ENCODE measurements at places on chromosomes 3 and 15.

- no peak for DNase-seq
These were observed 977 bp downstream of the CDC25A start for GRCh38 chr3:48187301-48187578.

DNA sequence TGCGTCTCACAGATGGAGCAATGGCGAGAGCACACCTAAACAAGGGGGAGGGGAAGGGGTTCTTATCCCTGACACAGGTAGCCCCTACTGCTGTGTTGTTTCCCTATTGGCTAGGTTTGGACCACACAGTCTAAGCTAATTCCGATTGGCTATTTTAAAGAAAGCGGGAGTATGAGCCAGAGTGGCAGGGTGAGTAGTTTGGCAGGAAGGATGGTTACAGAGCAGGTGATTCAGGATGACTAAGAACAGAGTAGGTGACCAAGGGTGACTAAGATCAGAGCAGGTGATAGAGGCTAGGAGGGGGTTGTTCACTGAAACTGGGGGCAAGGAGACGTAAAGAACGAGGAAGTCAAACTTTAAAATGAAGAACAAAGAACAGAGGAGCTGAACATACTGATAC lies 511.8 kb downstream of the EDEM1 start:
- no peak for DNase-seq

DNA sequence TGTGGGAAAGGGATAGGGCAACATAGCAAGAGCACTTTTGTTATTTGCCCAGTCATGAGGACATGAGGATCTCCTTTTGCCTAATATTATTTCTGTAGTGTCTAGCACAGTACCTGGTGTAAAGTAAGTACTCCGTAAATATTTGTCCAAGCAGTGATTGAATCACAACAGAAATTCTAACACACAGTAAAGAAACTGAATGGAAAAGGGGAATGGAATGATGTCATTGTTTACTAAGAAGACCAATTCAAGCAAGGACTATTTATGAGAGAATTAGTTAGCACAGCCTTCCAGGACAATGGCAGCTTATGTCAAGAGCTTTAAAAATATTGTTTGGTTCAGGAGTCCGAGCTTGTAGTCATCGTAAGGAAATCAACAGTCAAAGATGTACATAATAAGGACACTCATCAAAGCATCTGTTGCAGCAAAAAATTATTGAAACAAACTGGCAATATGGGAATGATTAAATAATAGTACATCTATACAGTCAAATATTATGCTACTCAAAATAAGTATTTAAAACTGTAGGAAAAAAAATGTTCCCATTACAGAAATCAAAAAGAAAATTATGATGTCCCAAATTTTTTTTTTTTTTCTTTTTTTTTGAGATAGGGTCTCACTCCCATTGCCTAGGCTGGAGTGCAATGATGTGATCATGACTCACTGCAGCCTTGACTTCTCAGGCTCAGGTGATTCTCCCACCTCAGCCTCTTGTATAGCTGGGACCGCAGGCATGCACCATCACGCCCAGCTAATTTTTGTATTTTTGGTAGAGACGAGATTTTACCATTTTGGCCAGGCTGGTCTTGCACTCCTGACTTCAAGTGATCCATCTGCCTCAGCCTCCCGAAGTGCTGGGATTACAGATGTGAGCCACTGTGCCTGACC lies 17.9 kb downstream of the CAPN7 start:
- DNase-seq, result no peak

- no peak for DNase-seq
These were observed 144.5 kb downstream of the NAALADL2 start for GRCh38 chr3:175003590-175003989.

DNA sequence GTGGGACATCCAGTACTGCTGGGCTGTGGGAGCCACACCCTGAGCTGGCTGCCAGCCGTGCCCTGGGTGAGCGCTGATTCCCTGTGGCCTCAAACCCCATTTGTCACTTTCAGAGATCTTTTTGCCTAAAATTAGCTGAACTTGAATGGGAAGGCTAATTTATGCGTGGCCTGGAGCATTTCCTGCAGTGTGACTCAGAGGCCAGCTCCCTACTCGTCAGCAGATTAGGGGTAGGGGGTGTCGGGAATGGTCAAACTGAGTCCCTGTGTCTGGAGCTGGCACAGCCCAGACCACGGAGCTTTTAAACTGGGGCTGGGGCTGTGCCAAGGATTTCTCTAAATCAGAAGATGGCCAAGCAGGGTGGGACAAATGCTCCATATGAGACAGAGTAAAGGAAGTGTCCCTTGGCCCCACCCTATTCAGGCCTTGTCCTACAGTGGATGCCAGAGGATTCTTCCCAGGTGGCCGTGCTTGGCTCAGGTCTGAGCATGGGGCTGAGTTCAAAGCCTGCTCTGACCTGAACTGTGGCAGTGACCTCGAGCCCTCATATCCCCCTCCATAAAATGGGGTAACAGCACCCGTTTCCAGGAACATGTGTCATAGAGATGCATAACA lies 59.7 kb downstream of the ATP2B2 start:
- no peak for DNase-seq

DNA sequence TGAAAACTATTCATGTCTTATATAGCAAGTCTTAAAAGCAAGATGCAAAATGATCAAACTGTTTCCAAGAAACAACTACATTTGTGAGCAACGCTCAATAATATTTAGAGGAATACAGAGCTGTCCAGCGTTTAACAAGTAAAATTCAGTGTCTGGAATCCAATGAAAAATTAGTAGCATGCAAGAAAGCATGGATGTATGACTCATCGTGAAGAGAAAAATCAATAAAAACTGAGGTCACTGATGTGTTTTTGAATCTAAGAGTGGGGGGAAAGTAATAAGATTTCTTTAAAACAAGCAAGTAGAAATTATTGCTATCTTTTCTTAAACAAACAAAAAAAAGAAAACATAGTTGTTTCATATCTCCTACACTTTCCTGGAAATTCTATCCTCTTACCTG lies 600.3 kb upstream of the GOLIM4 start:
- DNase-seq, result no peak

DNA sequence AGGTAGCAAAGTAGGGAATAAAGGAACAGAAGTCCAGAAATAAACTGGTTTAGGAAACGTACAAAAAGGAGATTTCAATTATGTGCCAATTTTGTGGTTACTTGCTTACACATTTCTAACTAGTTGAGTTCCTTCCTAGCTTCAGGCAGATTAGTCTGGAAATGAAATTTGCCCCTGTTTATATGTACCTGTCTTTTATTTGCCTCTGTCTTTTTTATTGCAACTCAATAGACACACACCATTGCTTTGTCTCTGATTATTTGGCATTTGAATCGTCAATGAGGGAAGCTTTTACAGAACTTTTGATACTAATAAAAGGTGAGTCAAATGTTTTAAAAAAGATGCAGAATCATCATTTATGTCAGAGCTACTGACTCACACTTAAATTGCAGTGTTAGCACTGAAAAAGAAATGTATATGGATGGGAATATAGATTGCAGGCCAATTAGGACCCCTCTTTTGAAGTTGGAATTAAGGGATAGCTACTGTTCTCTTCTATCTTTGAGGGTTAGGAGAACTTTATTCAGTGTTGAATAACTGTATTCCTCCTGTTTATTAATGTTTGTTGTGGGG lies 60.5 kb downstream of the TRAK1 start:
- no peak for DNase-seq

- DNase-seq, result no peak
These were observed 13.1 kb upstream of the USP3 start for GRCh38 chr15:63491116-63491827.

DNA sequence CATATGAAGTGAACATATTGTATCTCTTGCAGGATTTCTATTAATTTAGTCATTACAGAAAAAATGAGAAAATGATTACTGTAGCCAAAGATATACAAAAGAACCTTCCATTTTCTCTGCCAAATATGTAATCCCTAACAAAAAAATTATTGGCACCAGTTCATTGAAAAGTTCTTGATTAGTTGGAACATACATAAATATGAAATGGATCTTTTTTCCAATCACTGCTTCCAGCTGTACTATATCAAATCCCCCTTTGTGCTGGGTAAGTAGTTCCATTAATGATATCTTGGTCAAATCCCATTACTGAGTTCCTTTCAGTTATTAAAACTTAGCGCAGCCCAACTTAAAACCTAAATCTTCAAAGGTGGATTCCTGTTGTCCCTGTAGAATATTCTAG lies 263.8 kb downstream of the SLC9A9 start:
- no peak for DNase-seq

- DNase-seq, result no peak
These were observed at the start of gene SEMA3G for GRCh38 chr3:52444860-52445793. Gene SEMA3G (minus strand): TSS chr3:52445103. CDS start chr3:52445027, 76 bp downstream.

GRCh38 chr15:42140383-42141070 lies 15.9 kb downstream of the PLA2G4F start:
- no peak for DNase-seq

All from NCI-H1930 (cell line).